MV-4-11 (cell line): ENCODE measurements at places on chromosomes 1 and 21.
A peak's percentile ranks its signal among the peaks of the same experiment; 100 is the strongest.

DNA sequence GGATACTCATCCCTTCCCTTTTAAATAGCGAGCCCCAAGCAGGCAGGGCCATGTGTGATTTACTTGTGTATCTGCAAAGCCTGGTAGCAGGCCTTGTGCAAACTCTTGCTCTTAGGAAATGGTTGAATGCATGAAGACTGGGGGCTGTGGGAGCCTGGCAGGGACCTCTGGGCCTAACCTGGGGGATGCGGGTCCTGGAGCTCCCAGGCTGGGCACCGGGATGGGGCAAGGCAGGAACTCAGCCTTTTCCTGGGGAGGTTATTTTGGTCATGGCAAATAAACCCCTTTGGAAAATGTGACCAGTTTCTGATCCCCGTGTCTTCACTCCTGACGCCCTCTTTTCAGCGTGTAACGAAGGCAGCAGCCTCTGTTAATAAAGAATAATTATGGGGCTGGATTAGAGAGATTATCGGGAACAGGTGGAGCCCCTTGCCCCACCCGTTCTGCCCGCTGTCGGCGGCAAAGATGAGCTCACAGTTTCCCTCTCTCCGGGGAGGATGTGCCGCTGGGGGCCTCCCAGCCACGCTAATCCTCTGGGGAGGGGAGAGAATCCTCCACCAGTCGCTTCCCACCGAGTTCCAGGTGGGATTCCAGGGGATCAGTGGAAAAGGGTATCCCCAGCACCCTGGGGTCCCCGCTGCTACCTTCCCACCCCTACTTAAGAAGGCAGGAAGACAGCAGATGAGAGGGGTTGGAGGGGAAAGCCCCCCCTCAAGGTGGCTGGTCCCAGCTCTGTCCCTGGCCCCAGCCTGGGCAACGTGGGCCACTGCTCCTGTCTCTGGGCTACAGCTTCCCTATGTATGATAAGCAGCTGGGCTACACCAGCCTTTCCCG is 69.7 kb upstream of the WNT4 start:
- no peak for DNase-seq

- DNase-seq, result no peak
Measured at GRCh38 chr1:174836543-174836942, 163.2 kb upstream of the CACYBP start.

DNA sequence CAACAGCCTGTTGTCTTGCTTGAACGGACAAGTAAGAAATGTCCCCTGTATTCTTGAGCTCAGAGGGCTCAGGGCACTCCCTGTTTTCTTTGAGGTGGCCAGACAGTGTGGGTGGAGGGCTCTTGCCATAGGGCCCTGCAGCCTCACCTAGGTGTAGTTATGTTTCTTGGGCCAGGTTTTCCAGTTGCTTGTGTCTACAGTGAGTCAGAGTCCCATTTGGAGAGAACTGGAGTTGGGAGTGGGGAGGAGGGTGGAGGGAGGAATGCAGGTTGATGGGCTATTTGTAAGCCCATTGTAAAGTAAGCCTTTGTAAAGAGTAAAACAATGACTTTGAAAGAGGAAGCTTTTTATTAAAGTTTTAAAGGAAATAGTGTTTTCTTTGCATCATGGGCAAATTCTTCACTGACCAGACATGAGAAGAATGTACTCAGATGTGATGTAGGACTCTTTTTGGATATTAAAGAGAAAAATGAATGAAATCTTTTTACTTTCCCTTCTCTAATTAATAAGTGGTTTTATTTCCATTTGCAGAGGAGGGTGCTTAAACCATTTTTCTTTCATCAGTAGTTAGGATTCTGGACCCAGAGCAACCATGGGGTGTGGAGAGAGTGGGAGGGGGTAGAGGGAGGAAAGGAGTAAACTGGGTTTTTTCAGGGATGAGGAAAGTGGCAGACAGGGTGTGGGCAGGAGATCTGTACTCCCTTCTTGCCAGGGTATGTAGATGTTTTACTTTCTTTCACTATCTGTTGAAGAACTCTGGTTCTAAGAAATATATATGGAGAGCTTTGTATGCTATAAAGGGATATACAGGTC is 45.1 kb upstream of the MACF1 start:
- no peak for DNase-seq

DNA sequence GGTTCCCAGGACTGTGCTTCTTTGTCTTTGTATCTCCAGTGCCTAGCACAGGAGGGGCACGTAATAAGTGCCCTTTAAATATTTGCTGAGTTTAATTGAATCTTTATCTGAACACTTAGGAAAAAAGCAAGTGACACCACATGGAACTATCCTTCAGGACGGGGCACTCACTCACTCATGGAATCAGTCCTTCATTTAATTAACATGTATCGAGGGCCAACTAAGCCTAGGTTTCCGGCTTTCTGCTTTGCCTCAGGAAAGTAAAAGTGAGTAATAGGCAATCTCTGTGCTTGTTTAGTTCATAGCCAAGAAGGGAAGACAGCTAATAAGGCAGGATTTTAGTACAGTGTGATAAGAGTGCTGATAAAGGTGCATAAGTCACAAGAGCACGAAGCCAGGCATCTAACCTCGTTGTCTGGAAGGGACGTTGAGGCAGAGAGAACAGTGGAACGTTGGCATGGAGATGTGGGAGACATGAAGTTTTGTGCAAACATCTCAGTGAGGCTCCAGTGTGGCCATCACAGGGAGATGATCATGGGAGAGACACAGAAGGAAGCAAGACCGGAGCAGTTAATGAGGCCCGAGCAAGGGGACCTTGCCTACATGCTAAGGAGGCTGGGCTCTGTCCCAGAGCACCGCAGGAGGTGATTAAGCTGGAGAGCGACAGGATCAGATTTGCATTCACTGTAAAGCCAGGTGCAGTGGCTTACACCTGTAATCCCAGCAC is 54.1 kb upstream of the TRIM67 start:
- no peak for DNase-seq

- DNase-seq, result no peak
Measured at GRCh38 chr1:244405856-244406255, 45.9 kb downstream of the ADSS2 start.

DNA sequence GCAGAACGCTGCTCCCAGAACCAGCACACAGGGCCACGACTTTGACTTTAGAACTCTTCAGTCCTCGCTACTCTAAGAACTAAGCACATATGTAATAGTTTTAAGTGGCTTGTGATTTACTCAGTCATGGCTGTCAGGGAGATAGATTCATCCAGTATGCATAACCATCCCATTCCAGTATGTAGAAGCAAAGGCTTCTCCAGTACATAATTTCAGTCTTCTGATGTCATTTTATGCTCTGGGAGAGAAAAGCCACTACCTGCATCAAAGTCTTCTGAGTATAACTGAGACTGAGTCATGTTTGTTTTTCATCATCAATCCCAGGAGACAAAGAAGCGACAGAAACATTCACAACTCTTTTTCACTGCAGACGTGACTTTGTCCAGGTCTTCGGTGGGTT is 885.7 kb downstream of the PLA2G4A start:
- DNase-seq, result no peak

DNA sequence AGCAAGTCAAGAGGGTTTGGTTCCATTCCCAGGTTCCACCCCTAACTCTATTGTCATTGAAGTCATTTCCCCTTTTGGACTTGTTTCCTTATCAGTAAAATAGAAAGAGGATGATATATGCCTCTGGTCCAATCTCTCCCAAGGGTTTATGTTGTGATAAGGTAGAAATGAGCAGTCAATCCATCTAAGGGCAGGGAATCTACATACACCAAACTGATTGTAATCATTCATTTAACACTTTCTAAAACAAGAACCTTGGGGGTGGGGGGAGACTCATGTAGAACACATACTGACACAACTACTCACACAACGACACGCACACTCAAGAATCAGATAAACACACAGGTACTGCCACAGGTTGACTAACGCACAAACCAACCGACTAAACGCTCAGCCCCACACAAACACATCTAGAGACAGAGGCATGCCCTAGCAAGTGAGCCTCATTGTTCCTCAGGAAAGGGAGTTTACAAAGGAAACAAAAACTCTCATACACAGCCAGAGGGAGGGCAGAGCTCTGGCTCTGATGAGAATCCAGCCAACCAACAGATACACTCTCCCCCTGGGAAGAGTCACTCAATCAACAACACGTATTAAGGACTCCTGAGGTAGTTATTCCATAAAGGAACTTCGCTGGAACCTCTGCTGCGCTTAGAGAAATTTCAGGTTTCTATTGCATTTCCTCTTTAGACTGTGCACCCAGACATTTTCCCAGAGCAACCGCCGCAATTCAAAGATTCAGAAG is 1.0 kb downstream of the F11R start:
- DNase-seq, result no peak

DNA sequence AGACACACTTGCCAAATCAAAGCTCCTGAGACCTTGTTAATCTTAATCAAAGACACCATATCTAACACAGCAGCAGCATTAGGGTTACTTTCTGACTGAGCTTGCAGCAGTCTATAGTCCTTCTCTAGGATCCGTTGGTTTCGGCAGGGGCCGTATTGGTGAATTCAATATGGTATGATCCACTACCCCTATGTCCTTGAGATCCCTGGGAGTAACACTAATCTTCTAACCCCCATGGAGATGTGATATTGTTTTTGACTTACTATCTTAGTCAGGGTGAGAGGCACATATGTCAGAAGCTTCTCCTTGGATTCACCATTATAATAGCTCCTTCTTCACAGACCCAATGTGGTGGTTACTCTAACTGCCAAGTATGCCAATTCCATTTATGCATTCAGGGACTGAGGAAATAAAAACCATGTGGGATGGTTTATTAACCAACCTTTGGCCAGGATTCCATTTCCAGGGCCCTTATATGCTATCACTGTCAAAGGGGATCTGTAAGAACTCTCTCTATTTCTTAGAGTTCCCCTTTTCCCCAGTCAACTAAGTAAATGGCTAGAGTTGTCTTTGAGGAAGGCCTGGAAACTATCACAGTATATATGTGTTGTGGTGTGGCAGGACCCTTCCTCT is 673.6 kb upstream of the USP24 start:
- DNase-seq, result no peak

- no peak for DNase-seq
Measured at GRCh38 chr1:216836316-216836715, 113.1 kb upstream of the ESRRG start.

DNA sequence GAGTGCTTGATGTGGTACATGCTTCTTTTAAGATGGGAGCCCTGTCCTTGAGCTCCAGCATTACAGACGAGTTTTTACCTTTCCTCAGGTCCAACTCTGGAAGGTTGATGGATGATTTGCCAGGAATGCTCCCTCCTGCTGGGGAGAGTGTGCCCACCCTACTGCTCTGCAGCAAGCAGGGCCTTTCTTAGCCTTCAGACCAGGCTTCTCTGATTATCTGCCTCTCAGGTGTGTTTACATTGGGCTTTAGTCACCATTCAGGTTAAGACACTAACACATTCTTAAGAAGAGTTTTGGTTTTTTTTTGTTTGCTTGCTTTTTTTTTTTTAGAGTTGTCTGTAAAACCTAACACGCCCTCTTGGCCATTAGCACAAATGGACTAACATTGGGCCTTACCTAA is 301.8 kb downstream of the KCNT2 start:
- DNase-seq, result no peak

GRCh38 chr1:18676332-18676781 is 45.7 kb downstream of the PAX7 start:
- DNase-seq, result peak; percentile 8

GRCh38 chr1:97377432-97378034 is 543.3 kb downstream of the DPYD start:
- no peak for DNase-seq

DNA sequence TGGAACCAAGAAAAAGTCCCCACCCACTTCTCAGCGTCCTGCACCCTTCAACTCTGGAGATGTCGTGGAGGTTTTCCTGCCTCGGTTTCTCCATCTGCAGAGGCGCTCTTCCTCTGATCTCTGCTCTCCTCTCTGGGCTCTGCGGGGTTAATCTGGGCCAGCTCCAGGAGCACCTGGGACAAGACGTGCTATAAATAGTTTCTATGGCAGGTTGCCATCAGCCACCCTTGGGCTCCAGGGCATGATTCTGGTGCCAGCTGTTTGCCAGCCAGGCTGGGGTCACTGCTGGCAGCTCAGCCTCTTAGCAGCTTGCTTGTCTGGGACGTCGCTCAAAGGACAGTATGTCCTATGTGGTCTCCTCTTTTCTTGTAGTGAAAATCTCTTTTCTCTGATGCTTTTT is 137.1 kb downstream of the ACTL8 start:
- DNase-seq, result no peak

DNA sequence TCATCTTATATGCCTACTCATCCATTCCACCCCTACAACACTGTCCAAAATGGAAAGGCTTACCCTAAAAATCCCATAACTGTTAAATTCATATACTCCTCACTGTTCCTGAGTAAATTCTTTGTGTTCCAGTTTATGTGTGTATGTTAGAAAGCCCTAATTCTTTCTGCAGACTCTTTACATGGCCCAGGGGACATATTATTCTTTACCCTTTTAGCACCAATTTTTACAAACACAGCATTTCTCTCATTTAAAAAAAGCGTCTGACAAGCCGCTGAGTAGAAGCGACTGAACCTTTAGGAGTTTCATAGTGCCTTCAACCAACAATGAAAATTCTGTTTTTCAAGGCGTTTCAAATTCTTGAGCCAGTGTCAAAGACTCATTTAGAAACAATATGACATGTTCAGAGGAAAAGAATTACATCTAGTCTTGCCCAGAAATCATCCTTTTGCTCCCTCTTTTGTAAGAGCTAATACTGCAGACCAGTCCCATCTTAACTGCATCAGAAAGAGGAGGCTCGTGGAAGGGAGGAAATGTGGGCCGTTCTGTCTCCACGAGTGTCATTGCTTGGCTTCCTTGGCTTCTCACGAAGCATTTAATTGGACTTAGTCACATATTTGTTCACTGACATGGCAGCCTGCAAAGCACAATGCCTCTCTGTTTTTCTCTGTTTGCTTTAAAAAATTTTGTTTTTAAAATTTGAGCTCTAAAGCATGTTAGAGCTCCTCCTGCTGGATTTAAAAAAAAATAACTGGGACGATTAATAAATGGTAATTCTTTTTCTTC is 21.3 kb upstream of the C1orf105 start:
- peak; percentile 10 for DNase-seq

DNA sequence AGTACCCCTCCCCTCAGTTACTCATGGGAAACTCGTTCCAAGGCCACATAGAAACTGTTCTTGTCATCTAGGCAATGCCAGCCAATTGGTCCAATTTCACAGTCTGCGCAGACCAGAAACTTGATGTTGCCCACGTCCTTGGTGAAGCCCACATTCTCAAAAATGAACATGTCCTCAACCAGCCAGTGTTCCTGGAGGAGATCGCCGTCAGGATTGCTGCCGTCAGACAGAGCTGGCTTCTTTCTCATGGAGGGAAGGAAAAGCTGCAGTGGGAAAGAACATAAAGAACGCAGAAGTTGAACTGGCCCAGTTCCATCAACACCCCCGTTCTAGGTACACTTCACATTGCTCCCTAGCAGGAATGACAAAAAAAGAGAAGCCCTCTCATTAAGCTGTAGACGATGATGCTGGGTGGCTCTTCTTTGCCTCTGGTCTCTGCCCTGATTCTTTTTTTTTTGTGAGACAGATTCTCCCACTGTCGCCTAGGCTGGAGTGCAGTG is 7.9 kb downstream of the RABIF start:
- DNase-seq, result no peak

DNA sequence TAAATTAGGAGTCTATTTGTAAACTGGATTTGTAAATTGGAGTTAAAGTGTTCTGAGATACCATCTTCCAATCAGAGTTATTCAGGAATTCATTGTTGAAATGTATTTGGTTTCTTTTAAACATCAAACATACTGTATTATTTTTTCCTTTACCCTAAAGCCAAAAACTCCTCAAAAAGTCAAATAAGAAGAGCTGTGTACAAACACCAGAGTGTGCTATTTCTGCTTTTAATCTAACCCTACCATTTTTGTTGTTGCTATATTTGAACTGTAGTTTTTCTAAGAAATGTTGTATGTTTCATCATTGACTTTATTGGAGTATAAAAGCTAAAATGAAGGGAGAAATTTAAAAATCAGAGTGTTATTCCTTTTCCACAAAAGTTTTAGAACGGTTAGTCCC is 35.8 kb downstream of the SLC30A7 start:
- DNase-seq, result no peak

GRCh38 chr21:15224346-15225086 is 159.7 kb upstream of the NRIP1 start:
- DNase-seq, result no peak
